Activated T-helper 17 cell treated with anti-CD3 and anti-CD28 coated beads, Interleukin-2, amount 50 U/mL, for 72 hours (primary cell): ENCODE measurements at places on chromosomes 16 and 17. TPM values are rescaled to one million over a fixed set of nuclear protein-coding genes. Genes with fewer than 3 reads are reported as not detected.

ALDH3A2 gene
- total RNA-seq, result 14.9 TPM

PMP22 gene
- not detected for total RNA-seq

NPIPB2 gene
- 21.8 TPM for total RNA-seq

GHDC gene
- 24.5 TPM for total RNA-seq

GRAPL gene
- 9.9 TPM for total RNA-seq

GSDMA gene
- 0.63 TPM for total RNA-seq

INO80E gene
- 116 TPM for total RNA-seq

SYT17 gene
- total RNA-seq, result not detected

ADAD2 gene
- not detected for total RNA-seq

LGALS9 gene
- total RNA-seq, result 29.7 TPM
